ENCODE measurements at places on chromosomes 4 and X. TPM values are rescaled to one million over a fixed set of nuclear protein-coding genes. Genes with fewer than 3 reads are reported as not detected.
A peak's percentile ranks its signal among the peaks of the same experiment; 100 is the strongest.

The KIAA0232 gene
- total RNA-seq = 70.3 TPM

DNA sequence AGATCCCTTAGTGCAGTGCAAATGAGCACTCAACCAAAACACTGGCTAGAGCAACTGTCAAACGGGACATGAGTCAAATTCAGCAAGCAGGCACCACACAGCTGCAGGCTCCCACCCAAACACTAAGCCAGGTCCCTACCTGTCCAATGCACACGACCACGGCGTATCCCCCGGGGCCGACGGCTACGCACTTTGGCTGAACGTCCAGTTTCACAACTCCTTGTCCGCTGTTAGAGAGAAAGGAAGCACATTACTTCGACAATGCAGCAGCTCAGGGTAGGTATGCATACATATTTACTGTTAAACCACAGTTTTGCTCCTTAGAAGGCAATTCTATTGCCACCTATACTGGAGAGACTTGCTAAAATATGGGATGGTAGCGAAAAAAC, 35.4 kb downstream of the WDR1 start:
- H3K27ac ChIP-seq = no peak overlapping the region
- DNase-seq = no peak
- H3K36me3 ChIP-seq = peaks cover 11% of the 10 kb centered on the region
- H3K4me3 ChIP-seq = no peak overlapping the region
- peaks cover 67% of the 10 kb centered on the region for H3K4me1 ChIP-seq

DNA sequence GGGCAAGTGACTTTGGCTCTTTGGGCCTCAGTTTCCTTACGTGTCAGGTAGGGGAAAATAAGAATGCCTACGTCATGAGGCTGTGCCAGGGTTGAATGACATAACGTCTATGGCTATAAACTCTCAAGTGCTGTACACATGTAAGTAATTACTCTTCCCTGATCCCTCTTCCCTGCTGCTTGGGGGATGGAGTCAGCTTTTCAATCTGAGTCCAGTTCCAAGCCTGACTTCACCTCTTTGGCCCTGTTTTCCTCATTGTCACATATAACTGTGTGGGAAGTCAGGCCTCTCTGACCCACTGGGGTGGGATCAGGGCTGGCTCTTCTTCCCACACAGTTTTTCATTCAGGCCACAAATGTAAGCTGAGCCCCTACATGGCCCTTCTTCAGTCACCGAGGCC, 11.4 kb upstream of the CITED1 start:
- DNase-seq = no peak
- H3K27ac ChIP-seq = no peak overlapping the region
- H3K27me3 ChIP-seq = peaks cover 61% of the 10 kb centered on the region
- H3K4me3 ChIP-seq = no peak overlapping the region
- no peaks in the 10 kb centered on the region for H3K4me1 ChIP-seq

DNA sequence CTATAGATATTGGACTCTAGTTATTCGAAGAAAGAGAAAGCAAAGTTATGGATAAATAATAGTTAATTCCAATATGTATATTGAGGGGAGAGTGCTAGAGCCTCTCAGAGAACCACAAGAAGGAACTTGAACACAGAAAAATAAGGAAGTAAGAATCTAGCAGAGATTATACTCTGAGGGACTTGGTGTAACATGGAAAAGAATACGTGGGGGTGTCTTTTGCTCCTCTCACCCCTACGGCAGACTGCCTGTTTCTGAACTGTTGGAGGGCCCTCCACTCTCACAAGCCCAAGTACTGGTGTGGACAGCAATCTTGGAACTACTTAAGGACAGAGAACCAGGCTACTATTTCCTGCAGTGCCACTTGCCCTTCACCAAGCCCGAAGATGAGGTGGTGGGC, 1174.4 kb upstream of the PCDH10 start:
- no peaks in the 10 kb centered on the region for H3K4me1 ChIP-seq
- no peaks in the 10 kb centered on the region for H3K36me3 ChIP-seq
- no peak overlapping the region for H3K4me3 ChIP-seq
- H3K27ac ChIP-seq = no peak overlapping the region
- H3K27me3 ChIP-seq = no peaks in the 10 kb centered on the region
- DNase-seq = no peak

DNA sequence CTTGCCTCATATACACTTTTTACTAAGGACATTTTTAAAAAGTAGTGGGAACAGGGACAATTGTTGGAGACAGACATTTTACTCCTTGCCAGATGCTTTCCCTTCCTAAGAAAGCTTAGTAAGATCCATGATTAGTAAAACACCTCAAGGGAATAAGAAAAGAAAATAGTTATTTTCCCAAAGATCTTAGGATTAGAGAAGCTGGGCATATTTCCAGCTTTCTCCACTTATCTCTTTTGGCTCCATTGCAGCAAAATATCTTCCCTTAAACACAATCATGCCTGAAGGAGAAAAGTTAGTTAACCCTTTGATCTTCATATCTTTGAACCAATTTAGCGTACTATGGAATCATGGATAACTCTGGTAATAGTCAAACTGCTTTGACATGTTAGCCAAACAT, 257.9 kb downstream of the PCDH18 start:
- no peak for DNase-seq
- H3K36me3 ChIP-seq = no peaks in the 10 kb centered on the region
- H3K27me3 ChIP-seq = no peaks in the 10 kb centered on the region
- H3K27ac ChIP-seq = no peak overlapping the region
- H3K4me1 ChIP-seq = no peaks in the 10 kb centered on the region
- H3K4me3 ChIP-seq = no peak overlapping the region

DNA sequence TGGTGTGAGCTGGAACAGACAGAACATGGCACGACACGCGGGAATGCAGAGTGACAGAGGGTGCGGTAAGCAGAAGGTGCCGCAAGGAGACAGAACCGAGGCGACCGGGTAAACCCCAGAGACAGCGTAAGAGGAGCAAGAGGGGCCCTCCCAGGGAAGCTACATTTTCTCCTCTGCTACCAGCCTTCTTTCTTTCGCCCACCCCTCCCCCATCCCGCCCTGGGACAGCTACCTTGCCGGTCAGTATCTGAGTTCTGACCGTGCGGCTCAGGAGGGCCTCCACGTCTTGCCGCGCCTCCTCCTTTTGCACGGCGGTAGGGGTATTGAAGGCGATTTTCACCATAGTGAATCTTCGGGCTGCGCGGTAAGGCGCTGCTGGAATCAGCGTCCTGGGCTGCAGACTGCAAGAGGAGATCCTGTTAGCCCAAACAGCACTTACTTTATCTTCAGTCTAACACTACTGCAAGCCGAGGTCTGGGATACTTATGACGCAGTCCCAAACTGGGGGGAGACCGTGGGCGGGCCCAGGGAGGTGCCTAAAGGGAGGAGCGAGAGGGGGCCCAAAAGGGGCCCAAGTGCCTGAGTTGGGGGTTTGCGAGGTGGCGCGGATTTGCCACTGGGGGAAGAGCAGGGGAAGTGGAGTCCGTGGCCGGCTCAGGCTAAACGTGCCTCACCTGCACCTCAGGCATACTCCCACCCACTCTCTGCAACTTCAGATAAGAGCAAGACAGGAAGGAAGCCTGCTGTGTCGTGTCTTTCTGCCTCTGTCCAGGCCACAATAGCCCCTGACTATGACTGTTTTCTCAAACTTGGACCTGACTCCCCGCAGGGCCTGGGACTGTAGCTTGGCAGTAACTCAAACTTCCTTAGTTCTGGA, at the start of gene ITM2A:
TSS of gene ITM2A (minus strand) at position 462 of the 877 bp plus-strand sequence. CDS start at position 343, 119 bp downstream.
- no peaks in the 10 kb centered on the region for H3K36me3 ChIP-seq
- H3K4me3 ChIP-seq = peak within 1 kb of the TSS; percentile 42
- peak within 1 kb of the TSS; percentile 63 for H3K27ac ChIP-seq
- H3K4me1 ChIP-seq = no peaks in the 10 kb centered on the region
- H3K27me3 ChIP-seq = no peaks in the 10 kb centered on the region

DNA sequence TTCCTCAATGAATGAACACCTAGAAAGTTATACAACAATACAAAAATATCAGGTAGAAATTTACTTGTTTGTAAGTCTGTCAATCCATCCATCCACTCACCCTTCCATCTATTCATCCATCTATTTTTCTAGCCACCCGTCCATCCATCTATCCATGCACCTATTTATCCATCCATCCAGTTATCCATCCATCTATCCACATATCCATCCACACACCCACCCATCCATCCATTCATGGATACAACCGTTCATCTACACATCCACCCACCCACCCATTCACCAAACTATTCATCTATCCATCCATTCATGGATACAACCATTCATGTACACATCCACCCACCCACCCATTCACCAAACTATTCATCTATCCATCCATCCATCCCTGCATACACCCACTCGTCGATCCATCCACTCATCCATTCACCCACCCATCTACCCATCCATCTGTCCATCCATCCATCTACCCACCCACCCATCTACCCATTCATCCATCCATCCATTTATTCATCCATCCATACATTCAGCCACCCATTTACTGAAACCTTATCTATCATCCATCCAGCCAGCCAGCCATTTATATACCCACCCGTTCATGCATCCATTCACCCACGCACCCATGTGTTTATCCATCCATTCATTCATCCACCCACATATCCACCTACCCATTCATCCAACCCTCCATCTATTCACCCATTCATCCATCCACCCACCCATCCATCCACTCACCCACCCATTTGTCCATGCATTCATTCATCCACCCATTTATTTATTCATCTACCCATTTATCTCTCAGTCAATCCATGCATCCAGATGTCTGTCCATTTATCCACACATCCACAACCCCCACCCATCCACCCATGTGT, 10.4 kb upstream of the CD99 start:
- H3K36me3 ChIP-seq = no peaks in the 10 kb centered on the region
- no peak overlapping the region for H3K4me3 ChIP-seq
- DNase-seq = no peak
